ENCODE measurements at places on chromosomes 7 and 10.

- DNase-seq = no peak
Measured at GRCh38 chr10:48449501-48450232, 143.2 kb downstream of the MAPK8 start.

DNA sequence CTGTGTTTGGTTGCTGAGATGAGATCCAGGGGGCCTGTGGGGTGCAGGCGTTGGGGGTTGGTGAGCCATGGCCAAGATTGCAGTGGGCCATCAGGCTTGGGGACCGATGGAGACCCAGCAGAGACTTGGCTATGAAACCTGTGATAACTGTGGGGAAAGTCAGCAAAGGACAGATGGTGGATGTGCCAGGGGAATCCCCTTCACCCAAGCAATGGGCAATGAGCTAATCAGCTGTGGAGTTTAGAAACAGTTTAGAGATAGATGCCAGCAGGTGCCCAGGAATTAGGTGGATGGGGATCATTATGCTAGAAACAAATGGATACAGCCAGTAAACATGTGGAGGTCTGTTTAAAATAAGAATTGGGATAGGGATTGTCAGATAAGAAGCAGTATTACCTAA is 151.4 kb upstream of the FERD3L start:
- no peak for DNase-seq

DNA sequence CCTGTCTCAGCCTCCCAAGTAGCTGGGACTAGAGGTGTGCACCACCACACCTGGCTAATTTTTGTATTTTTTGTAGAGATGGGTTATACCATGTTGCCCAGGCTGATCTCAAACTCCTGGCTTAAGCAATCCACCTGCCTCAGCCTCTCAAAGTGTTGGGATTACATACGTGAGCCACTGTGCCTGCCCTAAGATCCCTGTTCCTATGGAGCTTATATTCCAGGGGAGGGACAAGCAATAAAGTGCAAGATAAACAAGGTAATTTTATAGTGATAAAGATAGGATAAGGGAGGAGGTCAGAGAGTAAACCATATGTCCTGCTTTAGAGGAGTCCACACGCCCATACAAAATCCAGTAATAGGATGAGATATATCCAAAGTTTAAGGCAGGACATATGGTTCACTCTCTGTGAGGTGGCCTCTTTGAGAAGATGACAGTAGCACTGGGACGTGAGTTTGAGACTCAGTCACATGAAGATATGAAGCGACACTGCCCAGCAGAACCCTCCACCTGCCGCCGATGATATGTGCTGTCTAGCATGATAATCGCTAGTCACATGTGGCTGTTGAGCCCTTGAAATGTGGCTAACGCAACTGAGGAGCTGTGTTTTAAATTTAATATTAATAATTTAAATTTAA is 113.5 kb upstream of the PDCD4 start:
- no peak for DNase-seq

DNA sequence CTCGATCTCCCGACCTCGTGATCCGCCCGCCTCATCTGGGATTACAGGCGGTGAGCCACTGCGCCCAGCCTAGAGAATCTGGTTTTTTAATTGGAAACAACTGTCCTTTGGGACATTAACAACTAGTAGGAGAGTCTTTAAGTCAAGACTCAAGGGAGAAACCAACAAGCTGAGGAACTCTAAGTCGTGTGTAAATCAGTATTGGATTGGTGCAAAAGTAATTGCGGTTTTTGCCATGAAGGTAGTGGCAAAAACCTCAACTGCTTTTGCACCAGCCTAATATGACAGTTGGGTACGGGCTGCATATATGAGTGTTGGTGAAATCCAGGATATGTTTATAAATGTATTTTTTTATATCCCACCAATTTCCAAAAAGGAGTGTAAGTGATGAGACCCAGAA is 113.9 kb upstream of the PLXNA4 start:
- no peak for DNase-seq

GRCh38 chr7:54799792-54800191 is 40.8 kb upstream of the SEC61G start:
- DNase-seq = no peak

DNA sequence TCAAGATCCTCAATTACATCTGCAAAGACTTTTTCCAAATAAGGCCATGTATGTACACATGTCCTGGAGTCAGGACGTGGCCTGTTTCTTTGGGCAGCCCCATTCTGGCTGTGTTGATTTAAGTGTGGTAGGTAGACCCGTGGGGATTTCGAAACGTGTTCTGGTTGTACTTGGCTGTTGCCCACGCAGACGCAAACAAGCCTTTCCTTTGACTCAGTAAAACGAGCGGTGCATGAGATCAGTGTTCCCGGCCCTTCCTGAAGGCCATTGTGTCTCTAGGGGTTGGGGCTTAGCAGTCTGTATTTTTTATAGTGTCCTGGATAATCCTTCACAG is 64.8 kb upstream of the DNAJB6 start:
- no peak for DNase-seq

- DNase-seq = no peak
Measured at GRCh38 chr10:132708936-132709335, 77.0 kb downstream of the NKX6-2 start.
